Effector memory CD8-positive, alpha-beta T cell (primary cell): ENCODE measurements at places on chromosomes 2 and 18.

- H3K4me3 ChIP-seq, result no peak overlapping the region
- no peak for DNase-seq
- H3K4me1 ChIP-seq, result no peaks in the 10 kb centered on the region
- no peak overlapping the region for H3K27ac ChIP-seq
- no peaks in the 10 kb centered on the region for H3K27me3 ChIP-seq
- H3K36me3 ChIP-seq, result no peaks in the 10 kb centered on the region
These were observed 1465.5 kb downstream of the SUCLG1 start for GRCh38 chr2:82993609-82994008.

- no peaks in the 10 kb centered on the region for H3K27me3 ChIP-seq
- no peaks in the 10 kb centered on the region for H3K4me1 ChIP-seq
- DNase-seq, result no peak
- no peaks in the 10 kb centered on the region for H3K36me3 ChIP-seq
- no peak overlapping the region for H3K4me3 ChIP-seq
These were observed 634.2 kb downstream of the TSN start for GRCh38 chr2:122389694-122390093.

- peak; percentile 56 for DNase-seq
- peak overlapping the region; percentile 97 for H3K27ac ChIP-seq
- peak overlapping the region; percentile 97 for H3K4me3 ChIP-seq
- H3K4me1 ChIP-seq, result peaks cover 23% of the 10 kb centered on the region
These were observed 105.6 kb upstream of the CD302 start for GRCh38 chr2:159903443-159904126.

- DNase-seq, result no peak
- H3K27ac ChIP-seq, result no peak overlapping the region
- no peak overlapping the region for H3K4me3 ChIP-seq
- no peaks in the 10 kb centered on the region for H3K27me3 ChIP-seq
- H3K36me3 ChIP-seq, result no peaks in the 10 kb centered on the region
These were observed 389.6 kb downstream of the ADCYAP1 start for GRCh38 chr18:1294229-1294628.

- H3K27ac ChIP-seq, result no peak overlapping the region
- H3K27me3 ChIP-seq, result no peaks in the 10 kb centered on the region
- no peaks in the 10 kb centered on the region for H3K36me3 ChIP-seq
- no peak overlapping the region for H3K4me3 ChIP-seq
- H3K4me1 ChIP-seq, result no peaks in the 10 kb centered on the region
These were observed 86.1 kb upstream of the CTAGE1 start for GRCh38 chr18:22503803-22504202.

GRCh38 chr2:224884188-224884587, 158.1 kb downstream of the DOCK10 start:
- peaks cover 72% of the 10 kb centered on the region for H3K36me3 ChIP-seq
- H3K4me3 ChIP-seq, result no peak overlapping the region
- H3K27me3 ChIP-seq, result no peaks in the 10 kb centered on the region
- DNase-seq, result no peak

- no peak overlapping the region for H3K4me3 ChIP-seq
- H3K27me3 ChIP-seq, result peaks cover 7% of the 10 kb centered on the region
- no peak for DNase-seq
- no peaks in the 10 kb centered on the region for H3K36me3 ChIP-seq
- no peak overlapping the region for H3K27ac ChIP-seq
These were observed 62.9 kb upstream of the CYRIA start for GRCh38 chr2:16728351-16729136.

DNA sequence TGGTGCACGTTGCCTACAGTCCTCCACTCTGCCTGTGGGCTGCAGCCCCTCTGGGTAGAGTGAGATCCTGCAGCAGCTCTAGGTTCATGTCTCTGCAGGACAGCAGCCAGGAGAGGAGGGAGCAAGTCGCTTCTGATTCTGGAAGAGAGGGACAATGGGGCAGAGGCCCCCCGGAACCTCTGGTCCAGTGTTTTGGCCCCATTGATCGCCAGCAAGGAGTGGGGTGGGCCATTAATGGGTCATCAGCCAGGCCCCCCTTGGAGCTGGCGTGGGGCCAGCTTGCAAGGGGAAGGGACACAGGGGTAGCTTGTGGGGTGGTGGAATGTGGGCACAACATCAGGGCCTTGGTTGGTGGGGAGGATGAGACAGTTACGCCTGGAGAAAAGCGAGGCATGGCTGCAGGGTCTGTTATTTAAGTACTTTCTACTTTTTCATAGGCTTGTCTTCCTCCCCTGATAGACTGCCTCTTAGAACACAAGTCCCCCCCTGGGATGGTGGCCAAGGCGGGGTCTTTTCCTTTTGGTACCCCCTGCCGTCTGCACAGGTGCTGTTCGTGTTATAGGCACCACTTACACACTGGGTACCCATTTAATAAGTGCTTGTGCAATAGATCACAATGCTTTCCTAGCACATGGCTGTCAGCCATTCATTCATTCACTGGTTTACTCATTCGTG, 44.6 kb downstream of the INHBB start:
- H3K4me1 ChIP-seq, result no peaks in the 10 kb centered on the region
- H3K27me3 ChIP-seq, result no peaks in the 10 kb centered on the region
- no peak for DNase-seq
- no peaks in the 10 kb centered on the region for H3K36me3 ChIP-seq

GRCh38 chr2:128422571-128422970, 103.9 kb upstream of the HS6ST1 start:
- H3K4me3 ChIP-seq, result no peak overlapping the region
- H3K36me3 ChIP-seq, result peaks cover 3% of the 10 kb centered on the region
- no peak for DNase-seq
- H3K27me3 ChIP-seq, result peaks cover 61% of the 10 kb centered on the region
- no peak overlapping the region for H3K27ac ChIP-seq

DNA sequence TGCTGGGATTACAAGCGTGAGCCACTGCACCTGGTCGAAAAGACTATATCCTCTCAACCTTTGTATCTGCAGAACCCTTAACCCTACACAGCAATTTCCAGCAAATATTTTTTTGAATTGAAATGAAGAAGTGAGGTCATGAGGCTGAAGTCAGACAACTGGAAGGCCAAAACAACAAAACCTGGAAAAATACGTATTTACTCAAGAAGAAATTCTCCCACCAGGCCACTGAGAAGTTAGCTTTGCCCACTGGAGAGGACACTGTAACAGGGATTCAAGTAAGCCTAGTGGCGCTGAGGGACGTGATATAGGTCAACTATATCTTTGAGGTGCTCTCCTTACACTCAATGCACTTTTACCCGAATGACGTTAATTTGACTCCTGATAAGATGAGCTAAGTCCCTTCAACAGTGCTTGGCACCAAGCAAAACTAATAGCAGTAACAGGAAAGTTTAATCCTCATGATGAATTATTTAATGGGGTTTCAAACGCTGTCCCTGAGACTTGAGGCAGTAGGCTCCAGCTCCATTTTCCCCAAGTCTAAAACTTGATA, 1.9 kb downstream of the HDLBP start:
- peak overlapping the region; percentile 97 for H3K4me3 ChIP-seq
- H3K36me3 ChIP-seq, result peaks cover 31% of the 10 kb centered on the region
- H3K27ac ChIP-seq, result no peak overlapping the region
- peaks cover 55% of the 10 kb centered on the region for H3K4me1 ChIP-seq
- no peak for DNase-seq
- H3K27me3 ChIP-seq, result no peaks in the 10 kb centered on the region

- H3K27ac ChIP-seq, result no peak overlapping the region
- no peaks in the 10 kb centered on the region for H3K4me1 ChIP-seq
- no peak for DNase-seq
- H3K36me3 ChIP-seq, result no peaks in the 10 kb centered on the region
These were observed 46.9 kb downstream of the CCBE1 start for GRCh38 chr18:59650266-59650820.

DNA sequence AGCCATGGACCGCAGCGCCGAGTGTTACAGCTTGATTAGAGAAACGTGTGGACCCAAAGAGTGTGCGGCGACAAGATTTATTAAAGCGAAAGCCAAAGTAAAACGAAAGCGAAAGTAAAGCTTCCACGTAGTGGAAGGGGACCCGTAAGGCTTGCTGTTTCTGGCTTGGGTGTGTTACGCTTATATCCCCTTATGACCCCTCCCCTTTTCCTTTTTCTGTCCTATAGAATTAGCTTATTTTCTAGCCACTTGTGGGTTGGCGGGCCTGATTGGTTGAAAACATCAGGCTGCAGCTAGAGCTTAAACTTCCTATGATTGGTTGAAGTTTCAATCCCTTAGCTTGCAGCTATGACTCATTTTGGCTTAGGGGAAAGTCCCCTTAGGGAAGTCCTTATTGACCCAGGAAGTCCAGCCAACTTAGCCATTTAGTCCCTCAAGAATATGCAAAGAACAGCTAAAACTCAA, 969.7 kb downstream of the DCDC2C start:
- H3K27ac ChIP-seq, result no peak overlapping the region
- no peak for DNase-seq
- H3K36me3 ChIP-seq, result peaks cover 4% of the 10 kb centered on the region
- no peaks in the 10 kb centered on the region for H3K4me1 ChIP-seq

DNA sequence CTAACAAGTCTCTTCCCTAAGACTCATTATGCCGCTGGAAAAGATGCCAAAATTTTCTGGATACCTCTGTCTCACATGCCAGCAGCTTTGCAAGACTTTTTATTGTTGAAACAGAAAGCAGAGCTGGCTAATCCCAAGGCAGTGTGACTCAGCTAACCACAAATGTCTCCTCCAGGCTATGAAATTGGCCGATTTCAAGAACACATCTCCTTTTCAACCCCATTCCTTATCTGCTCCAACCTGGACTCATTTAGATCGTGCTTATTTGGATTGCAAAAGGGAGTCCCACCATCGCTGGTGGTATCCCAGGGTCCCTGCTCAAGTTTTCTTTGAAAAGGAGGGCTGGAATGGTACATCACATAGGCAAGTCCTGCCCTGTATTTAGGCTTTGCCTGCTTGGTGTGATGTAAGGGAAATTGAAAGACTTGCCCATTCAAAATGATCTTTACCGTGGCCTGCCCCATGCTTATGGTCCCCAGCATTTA, 26.3 kb downstream of the DHRS9 start:
- H3K4me3 ChIP-seq, result no peak overlapping the region
- no peak overlapping the region for H3K27ac ChIP-seq
- DNase-seq, result no peak
- H3K4me1 ChIP-seq, result peaks cover 6% of the 10 kb centered on the region

DNA sequence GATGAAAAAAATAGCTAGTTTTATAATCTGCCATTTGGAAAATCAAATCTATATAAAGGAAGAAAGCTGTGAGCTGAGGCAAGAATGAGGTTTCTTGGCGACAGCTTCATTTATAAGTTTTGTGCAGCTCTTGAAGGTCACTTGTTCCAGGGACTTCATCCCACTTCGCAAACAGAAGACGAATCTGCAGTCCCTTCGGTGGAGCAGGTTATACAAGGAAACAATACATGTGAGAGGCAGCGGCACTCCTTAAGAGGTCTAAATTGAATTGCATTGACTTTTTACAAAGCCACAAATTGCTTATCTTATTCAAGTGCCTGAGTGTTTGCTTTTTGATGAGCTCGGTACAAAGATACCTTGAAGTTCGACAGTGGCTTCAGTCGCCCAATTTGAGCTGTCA, 72.2 kb downstream of the C1QL2 start:
- no peaks in the 10 kb centered on the region for H3K4me1 ChIP-seq
- DNase-seq, result no peak
- peaks cover 2% of the 10 kb centered on the region for H3K36me3 ChIP-seq
- no peak overlapping the region for H3K4me3 ChIP-seq
- H3K27me3 ChIP-seq, result no peaks in the 10 kb centered on the region

GRCh38 chr2:204109681-204110080, 173.1 kb downstream of the ICOS start:
- H3K27ac ChIP-seq, result peak overlapping the region; percentile 70
- peaks cover 49% of the 10 kb centered on the region for H3K27me3 ChIP-seq
- peaks cover 8% of the 10 kb centered on the region for H3K36me3 ChIP-seq
- peaks cover 34% of the 10 kb centered on the region for H3K4me1 ChIP-seq
- DNase-seq, result no peak
- H3K4me3 ChIP-seq, result peak overlapping the region; percentile 76

DNA sequence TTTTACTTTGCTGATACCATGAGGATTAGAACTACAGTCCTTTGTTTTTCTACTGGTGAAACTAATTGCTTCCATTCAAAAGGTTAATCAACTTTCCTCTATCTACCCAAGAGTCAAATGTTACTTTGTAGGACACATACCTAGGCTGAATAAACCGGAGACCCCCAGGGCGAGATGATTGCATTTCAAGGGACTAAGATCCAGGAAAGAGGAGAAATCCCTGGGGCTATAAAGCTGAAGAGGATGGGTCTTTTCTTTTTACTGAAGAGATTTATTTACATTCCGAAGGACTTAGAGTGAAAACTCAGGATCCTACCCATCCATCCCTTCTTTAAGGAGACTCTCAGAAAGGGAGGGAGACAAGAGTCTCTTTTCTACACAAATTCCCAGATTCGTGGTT, 331.9 kb downstream of the CDH19 start:
- DNase-seq, result no peak

DNA sequence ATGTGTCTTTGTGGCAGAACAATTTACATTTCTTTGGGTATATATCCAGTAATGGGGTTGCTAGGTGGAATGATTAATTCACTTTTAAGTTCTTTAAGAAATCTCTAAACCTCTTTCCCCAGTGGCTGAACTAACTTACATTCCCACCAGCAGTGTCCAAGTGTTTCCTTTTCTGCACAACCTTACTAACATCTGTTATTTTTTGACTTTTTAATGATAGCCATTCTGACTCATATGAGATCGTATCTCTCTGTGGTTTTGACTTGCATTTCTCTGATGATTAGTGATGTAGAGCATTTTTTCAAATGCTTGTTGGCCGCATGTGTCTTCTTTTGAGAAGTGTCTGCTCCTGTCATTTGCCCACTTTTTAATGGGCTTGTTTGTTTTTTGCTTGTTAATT, 43.1 kb upstream of the PTH2R start:
- H3K4me1 ChIP-seq, result peaks cover 14% of the 10 kb centered on the region
- H3K4me3 ChIP-seq, result no peak overlapping the region
- H3K27me3 ChIP-seq, result peaks cover 6% of the 10 kb centered on the region
- DNase-seq, result no peak
- H3K36me3 ChIP-seq, result peaks cover 5% of the 10 kb centered on the region

DNA sequence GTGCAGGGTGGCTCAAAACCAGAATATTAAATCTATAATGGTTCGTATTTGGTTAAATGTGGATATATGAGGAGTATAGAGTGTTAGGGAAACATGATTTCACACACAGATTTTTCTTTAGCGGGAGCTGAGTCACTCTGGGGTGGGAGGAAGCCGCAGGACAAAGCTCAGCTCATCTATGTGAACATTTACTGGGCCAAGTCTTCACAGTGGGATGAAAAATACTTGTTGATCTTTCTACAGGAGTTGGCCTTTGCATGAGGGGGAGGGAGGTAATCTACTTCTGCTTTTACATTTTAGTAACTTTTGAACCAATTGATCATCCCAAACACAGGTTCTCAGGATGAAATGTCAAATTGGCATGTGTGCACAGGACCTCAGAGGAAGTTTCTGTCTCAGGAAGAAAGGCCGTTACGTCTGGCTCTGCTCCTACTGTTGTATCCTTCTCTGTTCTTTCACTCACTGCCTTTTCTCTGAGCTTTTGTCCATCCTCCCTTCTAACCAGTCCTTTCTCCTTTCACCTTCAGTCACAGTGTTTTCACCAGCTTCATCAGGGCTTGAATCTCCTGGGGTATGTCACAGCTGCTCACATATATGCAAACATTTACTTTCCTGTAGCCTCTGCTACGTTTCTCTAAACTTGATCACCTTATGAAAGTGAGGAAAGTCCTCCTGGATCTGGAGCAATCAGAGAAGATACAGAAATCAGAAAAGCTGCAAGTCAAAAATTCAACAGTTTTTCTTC, 943.3 kb upstream of the FANCL start:
- no peaks in the 10 kb centered on the region for H3K27me3 ChIP-seq
- H3K4me3 ChIP-seq, result no peak overlapping the region
- no peak overlapping the region for H3K27ac ChIP-seq
- no peaks in the 10 kb centered on the region for H3K4me1 ChIP-seq

- H3K27me3 ChIP-seq, result no peaks in the 10 kb centered on the region
- DNase-seq, result no peak
- H3K27ac ChIP-seq, result no peak overlapping the region
- H3K4me1 ChIP-seq, result peaks cover 12% of the 10 kb centered on the region
- peaks cover 3% of the 10 kb centered on the region for H3K36me3 ChIP-seq
These were observed 32.4 kb upstream of the SLC3A1 start for GRCh38 chr2:44242904-44243303.
